Retina (tissue), 1 donor: ENCODE measurements at places on chromosomes 7 and 10.

GRCh38 chr7:27995228-27995627, 185.4 kb downstream of the JAZF1 start:
- DNase-seq, result no peak

- DNase-seq, result no peak
Observed at GRCh38 chr10:8454357-8454756, 399.9 kb downstream of the GATA3 start.

DNA sequence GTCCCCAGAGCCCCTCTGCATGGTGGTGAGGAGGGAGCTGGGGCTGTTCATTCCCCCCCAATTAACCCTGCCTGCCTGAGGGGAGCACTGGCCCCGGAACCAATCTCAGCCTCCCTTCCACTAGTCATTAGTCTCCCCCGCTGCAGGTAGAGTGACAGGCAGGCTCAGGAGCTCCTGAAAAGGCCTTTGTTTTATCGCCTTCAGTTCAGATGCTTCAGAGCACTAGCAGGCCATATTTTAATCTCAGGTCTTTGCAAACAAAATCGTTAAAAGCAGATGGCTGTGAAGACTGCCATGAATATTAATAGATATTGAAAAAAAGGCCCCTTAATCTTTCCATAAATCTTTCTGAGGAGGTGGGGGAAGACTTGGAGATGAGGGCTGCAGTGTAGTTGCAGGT, 250.7 kb downstream of the RPS24 start:
- no peak for DNase-seq

- peak; percentile 11 for DNase-seq
Observed at GRCh38 chr10:55500931-55501559, 700.0 kb upstream of the PCDH15 start.

GRCh38 chr7:65809982-65810288, 62.9 kb upstream of the VKORC1L1 start:
- DNase-seq, result no peak

GRCh38 chr10:108450280-108450679, 1285.8 kb upstream of the SORCS1 start:
- DNase-seq, result no peak

DNA sequence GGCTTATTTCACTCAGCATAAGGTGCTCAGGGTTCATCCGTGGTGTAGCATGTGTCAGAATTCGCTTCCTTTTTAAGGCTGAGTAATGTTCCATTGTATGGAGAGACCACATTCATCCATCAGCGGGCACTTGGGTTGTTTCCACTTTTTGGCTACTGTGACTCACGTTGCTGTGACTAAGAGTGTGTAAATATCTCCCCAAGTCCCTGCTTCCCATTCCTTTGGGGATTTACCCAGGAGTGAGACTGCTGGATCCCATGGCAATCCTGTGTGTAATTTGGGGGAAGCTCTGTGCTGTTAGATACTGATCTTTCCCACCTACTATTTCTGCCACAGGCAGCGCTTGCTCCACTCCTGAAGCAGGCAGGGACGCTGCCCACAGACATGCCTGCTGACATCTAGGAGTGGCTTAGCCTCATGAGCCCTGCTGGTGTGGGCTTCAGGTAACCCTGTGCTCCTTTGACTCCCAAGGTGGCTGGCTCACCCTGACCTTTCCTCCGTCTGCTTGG, 346.0 kb downstream of the FRMD4A start:
- no peak for DNase-seq

DNA sequence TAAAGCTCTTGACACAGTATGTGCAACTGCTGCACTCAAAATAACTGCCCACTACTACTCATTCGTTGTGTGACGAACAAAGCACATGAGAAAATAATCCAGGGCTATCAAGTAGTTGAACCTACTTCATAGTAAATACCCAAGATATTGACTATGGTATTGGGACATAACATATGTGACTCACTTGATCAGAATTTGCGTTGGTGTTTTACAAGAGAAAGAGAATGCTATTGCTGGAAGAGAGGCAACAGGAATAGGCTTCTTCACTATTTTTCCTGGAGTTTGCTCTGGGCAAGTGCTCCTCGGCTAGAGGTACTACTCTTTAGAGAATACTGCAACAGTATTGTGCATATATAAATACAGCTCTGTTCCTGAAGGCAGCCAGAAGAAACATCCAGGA, 2.5 kb downstream of the DGKB start:
- no peak for DNase-seq

DNA sequence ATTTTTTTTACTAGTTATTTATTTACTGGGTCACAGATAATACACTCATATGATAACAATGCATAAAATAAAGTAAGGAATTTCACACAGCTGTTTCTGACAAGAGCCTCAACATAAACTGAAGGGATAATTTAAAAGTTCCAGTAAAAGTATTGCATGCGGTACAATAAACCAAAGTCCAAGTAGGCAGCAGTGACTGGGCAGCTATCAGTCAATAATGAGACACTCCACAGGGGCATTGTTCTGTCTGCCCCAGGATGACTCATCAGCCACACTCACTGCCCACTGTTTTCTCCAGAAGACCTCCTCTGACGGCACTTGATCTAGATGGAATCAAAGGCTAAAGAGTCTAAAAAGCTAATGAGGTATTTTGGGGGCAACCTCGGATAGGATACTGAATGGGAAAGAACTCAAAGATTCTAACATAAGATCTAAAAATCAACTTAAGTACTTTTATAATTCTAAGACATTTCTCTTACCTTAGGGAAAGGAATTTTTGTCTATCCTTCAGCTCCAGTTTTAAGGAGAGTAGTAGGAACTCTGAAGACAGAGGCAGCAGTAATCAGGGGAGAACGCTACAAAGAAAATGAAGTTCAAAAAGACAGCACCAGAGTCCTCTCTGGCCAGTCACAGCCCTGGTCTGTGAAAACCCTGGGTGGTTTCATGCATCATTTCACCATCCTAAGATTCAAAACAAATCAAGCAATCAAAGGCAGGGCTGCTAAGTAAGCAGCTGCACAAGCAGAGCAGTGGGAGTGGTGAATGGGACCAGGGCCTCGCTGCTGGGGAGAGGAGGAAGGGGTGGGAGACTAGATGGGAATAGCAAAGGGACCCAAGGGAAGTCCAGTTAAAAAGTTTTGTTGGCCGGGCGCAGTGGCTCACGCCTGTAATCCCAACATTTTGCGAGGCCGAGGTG, 175.1 kb downstream of the AVL9 start:
- DNase-seq, result peak; percentile 51

- peak; percentile 90 for DNase-seq
Observed at GRCh38 chr10:92848441-92849233, at the start of gene EXOC6. Gene EXOC6 (plus strand): TSS chr10:92848520. CDS start chr10:92848534, 14 bp downstream.

GRCh38 chr10:78959924-78960285, 108.9 kb upstream of the ZMIZ1 start:
- DNase-seq, result no peak

DNA sequence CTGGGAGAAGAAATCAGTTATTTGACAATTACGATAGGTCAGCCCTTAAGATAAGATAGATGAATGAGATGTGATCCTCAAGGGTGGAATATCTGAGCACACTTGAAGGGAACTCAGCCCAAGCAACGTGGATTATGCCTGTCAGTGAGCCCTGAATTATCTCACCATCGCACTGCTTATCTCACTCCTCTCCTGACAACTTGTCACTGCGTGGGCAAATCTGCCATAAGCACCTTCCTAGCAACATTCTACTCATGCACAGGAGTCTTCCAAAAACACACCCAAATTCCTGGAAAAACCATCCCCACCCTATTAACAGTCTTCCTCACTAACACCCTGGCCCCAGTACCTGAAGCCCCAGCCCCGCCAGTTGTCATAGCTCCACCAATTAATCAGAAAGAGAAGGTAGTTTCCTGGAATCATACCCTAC, 46.5 kb upstream of the IL6 start:
- no peak for DNase-seq

DNA sequence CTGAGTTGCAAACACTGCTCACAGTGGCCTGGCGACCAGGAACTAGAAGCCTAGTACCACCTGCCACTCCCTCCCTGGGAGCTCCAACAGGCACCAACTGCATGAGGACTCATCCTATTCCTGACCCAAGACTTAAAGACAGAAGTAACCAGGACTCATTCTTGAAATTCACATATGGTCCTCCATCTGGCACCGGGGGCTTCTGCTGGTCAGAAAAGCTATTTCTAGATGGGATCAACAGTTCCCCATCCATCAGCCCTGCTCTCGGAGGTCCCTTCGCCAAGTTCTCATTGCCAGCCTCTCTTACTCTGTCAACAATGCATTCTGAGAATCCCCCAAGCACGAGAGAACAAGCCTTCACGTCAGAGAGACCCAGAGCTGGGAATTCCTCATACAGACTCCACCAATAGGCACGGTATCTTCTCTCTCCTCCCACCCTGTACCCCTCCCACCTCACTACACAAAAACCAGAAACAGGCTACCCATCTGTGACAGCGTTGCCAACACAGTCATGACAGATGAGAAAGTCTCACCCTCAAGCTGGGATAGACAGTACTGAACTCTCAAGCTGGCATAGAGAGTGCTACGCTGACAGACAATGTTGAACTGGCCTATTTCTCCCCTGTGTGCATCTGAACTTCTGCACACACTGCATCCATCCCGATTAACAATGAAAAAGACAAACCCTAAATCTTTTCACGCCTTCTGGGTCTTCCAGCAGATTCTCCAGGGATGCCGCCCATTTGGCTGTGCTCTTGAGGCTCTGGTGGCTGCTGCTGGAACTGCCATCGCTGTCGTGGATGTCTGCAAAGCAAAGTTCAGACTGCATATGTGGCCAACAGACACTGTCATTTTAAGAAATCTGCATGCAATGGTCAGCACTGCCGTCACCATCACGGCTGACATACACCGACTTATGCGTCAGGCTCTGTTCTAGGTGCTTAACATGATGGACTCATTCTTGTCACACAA, 15.6 kb downstream of the RGS10 start:
- DNase-seq, result peak; percentile 40

DNA sequence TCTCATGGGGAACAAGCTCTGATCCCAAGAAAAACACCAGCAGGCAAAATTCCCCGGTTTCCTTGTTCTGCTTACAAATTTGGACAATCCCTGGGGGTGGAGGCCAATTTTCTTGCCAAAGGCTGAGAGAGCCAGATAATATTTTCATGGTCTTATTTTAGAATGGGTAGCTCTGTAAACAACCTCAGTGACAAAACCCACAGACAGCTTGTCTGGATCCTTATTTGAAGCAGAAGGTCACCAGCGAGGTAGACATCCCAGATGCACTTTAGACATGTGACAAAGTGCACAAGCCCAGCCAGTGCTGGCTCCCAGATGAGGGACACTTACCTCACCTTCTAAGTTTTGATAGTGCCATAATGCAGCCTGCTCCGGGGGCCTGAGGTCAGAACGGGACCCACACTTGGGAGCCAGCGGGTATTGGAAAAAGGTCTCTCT, 102.6 kb upstream of the DDC start:
- no peak for DNase-seq

GRCh38 chr7:149216402-149216801, 21.1 kb downstream of the ZNF282 start:
- DNase-seq, result no peak

- no peak for DNase-seq
Observed at GRCh38 chr10:84054743-84055142, 84.6 kb upstream of the GHITM start.

GRCh38 chr10:102657984-102658724, 13.9 kb downstream of the TRIM8 start:
- no peak for DNase-seq

- DNase-seq, result no peak
Observed at GRCh38 chr10:16799621-16800020, 17.6 kb downstream of the RSU1 start.

DNA sequence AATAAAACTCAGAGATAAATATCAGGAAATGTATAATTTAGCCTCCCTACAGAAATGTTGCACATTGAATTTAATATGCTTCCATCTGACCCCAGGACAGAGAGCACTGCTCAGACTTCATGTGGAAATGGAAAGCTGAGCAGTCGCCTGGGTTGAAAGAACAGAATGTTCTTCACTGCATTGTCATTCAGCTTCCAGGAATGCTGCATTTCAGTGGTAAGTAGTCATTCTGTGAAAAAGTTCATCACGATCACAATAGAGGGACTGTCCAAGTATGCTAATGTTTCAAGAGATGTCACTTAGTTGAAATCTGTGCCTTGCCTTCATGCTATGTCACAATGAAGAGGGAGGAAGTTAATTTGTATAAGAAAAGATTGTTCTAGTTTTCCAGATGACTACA, 147.3 kb downstream of the NRCAM start:
- DNase-seq, result no peak

DNA sequence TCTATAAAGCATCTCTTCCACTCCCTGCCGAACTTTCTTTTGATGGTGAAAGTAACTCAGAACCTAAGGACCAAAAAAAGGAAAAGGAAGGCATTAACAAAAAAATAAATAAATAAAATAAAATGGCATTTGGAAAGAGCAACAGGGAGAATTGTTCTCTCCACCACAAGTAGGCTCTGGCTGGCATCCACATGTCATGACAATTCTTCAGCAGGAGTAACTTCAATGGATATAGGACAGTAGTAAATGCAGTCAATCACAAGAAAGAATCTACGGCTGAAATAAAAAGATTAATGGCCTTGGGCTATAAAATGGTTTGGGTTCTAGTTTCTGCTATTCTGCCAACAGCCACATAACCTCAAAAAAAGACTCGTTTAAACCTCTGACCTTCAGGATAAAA, 23.9 kb downstream of the NCAPG2 start:
- DNase-seq, result no peak
